Stimulated activated CD8-positive, alpha-beta memory T cell treated with anti-CD3 and anti-CD28 coated beads, Interleukin-4, amount 100 ng/mL, for 1 hour (primary cell): ENCODE measurements at places on chromosomes 11 and 22.

- no peak for DNase-seq
Observed at GRCh38 chr11:109526931-109527330, 104.9 kb downstream of the C11orf87 start.

DNA sequence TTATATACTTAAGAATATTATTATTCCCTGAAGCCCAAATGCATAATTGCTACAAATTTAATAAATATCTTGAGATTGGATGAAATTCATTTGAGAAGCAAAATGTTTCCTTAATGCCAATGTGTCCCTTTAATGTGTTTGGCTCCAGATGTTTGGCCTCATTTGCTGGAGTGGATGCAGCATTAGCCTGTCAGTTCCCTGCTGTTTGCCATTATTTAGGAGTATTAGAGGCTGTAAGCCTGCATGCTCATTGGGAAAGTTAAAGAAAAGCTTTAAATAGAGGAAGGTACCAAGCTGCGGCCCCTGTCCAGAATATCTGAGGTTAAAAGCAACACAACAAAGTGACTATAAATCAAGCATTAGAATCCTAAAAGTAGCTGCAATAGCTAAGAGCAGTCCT lies 54.8 kb upstream of the PITPNB start:
- no peak for DNase-seq

DNA sequence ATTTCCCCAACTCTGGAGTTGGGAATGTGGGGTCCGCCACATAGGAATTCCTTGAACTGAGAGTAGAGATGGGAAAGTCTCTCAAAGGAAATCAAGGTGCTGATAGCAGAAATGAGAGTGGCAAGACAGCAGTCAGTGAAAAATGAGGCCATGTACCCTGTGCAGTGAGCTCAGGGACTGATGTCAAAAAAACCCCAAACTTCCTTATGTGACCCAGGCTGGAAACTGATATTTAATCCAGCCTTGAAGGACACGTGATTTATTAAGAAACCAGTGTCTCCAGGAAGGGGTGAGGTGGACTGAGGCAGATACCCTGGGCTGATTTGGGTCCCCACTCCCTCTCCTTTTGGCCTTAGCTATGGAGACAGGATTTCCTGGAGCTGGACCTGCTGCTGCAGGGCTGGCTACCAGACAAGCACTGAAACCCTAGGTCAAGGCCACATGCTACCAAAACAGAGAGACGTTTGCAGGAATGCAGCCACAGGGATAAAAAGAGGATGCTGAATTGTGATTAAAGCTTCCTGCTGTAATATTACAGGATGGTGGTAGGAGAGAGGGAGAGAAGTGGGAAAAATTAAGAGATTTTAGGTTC lies 25.3 kb upstream of the FCHSD2 start:
- no peak for DNase-seq

- no peak for DNase-seq
Observed at GRCh38 chr22:25987948-25988347, 181.3 kb upstream of the SEZ6L start.

DNA sequence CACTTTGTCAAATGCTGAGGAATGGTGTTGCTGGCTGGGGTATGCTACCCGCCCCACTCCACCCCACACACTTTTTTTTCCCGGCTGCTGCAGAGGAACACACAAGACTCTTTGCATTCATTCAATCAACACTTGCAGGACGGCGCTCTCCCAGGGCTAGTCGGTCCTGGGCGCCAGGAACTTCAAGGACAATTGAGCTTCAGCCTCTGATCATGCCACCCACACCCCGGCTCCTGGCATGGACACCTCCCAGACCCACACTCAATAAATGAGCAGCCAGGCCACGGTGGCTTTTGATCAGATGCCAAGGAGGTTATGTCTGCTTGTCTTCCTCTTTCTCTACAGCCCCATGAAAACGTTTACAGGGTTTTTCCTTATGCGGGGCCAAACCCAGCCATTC lies 19.8 kb downstream of the TPST2 start:
- no peak for DNase-seq

DNA sequence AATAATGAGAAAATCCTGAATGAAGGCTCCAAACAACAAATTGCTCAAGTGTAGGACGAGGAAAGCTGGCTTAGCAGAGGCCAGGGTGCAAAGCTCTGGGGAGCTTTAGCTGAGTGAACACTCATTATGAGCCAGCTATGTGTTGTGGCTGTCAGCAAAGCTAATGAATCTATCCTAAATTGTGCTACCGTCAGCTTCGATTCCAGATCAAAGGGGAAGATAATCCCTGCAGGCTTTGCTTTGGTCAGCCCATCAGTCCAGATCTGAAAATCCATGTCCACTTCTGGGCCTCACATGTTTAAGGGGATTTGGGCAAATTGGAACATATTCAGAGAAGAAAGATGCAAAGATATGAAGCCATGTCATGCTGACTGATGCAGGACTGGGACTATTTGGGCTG lies 180.9 kb upstream of the ZBED5 start:
- DNase-seq = no peak

DNA sequence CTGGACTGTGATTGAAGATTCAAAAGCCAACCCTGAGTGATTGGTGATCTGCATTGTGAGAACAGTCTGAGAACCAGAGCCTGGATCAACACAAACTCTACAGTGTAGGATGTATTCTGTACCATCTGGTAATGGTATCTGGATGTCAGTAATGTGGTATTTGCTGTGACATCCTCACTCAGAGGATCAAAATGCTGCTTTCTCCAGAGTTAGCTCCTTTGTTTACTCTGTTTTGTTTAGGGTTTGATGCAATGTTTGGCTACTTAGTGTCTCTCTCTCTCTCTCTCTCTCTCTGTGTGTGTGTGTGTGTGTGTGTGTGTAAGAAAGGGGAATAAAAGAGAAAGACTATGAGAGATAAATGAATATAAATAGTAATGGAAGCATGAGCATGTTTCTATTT lies 24.3 kb downstream of the CASP4 start:
- DNase-seq = no peak

DNA sequence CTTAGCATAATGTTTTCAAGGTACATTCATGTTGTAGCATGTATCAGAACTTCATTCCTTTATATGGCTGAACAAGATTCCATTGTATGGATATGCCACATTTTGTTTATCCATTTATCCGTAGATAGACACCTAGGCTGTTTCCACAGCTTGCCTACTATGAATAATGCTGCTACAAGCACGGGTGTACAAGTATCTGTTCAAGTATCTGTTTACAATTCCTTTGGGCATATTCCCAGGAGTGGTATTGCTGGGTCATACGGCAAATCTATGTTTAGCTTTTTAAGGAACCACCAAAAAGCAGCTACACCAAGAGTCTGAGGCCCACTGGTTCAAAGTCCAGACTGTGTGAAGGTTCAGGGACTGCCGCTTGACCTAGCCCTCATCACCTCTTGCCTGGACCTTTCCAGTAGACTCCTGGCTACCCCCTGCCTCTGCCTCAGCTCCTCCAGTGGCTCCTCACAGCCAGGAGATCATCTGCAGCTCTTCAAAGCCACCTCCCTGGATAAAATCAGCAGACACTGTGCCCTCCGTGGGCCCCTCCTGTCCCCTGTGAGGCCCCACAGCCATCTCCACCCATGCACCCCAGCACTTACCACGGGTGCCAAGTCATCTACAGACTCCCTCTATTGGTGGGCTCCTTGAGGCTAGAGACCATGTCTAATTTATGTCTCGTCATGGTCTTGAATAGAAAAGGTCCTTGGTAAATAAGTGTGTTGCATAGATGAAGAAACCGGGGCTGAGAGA lies 160.3 kb downstream of the MN1 start:
- no peak for DNase-seq

DNA sequence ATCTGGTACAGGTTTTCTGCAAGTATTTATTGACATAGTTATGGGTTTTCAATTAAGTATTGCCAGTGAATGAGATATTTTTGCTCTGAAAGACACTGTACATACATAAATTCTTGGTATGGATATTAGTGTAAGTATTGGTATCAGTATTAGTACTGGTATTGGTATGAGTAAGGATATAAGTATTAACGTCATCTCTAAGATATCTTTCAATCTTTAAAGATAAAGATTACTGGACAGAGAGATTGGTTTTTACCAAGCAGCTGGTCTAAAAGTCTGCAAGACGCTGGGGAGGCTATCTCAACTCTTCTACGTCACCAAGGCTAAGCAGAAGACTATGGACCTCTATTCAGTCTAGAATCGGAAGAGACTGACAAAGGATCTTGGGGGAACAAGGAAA lies 234.5 kb downstream of the NXPE2 start:
- no peak for DNase-seq

DNA sequence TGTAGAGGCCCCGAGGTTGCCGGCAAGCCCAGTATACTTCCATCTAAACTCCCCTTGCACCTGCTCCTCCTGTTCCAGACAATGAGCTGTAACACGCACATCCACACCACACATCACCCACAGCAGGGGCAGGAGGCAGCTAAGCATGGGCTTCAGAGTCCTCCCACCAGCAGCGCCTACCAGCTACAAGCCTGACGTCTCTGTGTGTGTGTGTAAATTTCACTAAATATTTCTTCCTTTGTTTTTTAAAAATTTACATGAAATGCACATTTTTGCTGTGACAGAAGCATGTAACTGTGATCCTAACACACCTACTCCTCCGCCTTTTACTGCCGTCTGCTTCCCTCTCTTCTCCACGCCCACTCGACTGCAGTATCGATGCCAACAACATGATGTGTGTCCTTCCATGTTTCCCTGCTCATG lies 29.4 kb upstream of the PACSIN2 start:
- no peak for DNase-seq

DNA sequence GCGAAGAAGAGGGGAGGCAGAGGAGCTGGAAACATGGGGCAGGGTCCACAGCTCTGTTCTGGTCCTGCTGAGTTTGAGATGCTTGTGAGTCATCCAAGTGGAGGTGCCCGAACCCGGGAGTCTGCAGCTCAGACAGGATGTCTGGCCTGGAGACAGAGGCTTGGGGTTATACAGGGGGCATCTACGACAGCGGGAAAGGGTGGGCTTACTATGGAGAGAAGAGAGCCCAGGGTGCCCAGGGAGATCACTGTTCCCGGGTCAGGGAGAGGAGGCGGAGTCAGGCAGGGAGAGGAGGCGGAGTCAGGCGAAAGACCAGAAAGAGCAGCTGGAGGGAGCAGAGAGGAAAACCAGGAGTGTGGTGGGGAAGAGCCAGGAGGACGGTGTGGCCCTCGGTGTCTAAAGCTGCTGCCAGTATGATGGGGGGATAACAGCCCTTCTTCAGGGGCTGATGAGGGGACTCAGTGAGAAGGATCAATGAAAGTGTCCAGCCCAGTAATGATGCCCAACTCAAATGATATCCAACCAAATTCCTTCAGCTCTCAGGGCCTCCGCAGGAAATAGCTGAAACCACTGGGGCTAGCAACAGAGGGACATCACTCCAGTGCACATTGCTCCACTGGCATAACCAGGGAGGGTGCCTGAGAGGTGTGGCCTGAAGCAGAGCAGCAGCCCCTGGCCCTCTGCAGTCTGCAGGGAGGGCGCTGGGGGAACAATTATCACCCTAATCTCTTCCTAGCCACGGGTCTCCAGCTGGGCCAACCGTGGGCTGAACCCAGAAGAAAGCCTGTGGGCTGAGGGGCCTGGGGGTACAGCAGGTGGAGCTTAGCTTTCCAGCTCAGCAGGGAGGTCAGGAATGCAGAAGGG lies 2.6 kb upstream of the LTBP3 start:
- DNase-seq = no peak

DNA sequence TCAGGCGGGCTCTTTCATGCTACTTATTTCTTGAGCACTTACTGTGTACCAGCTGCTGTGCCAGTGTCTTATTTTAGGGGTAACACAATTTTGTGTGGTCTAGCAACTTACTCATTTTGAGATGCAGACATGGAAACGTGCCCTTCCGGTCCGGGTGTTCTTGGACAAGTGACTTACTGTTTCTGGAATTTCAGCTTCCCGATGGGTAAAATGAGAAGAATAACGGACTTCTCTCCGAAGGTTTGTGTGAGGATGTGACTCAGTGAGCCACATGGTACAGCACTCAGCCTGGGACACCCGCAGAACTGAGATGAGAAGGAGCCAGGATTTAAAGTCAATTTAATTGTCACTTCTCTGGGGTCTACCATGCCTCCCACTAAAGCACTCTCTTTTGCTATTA lies 114.5 kb upstream of the SYT13 start:
- DNase-seq = no peak

DNA sequence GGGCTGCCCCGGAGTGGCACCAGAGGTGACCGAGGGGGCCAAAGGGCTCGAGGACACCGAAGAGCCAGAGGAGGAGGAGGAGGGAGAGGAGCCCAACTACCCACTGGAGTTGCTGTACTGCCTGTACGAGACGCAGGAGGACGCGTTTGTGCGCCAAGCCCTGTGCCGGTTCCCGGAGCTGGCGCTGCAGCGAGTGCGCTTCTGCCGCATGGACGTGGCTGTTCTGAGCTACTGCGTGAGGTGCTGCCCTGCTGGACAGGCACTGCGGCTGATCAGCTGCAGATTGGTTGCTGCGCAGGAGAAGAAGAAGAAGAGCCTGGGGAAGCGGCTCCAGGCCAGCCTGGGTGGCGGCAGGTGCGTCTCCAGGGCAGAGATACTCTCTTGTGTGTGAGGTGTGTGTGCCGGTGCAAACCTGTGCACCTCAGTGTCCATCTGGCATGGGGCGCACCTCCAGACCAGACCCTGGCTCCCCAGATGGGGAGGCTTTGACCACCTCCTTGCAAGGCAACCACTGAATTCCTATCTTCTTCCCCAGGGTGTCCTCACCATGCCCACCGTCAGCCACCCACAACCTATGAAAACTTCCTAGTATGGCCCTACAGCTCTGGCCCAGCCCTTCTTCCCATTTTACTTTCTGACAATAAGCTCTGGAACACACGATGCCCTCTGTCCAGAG lies 3.4 kb downstream of the NLRP6 start:
- DNase-seq = no peak

GRCh38 chr11:6405052-6405667 lies 13.7 kb downstream of the APBB1 start:
- DNase-seq = no peak

DNA sequence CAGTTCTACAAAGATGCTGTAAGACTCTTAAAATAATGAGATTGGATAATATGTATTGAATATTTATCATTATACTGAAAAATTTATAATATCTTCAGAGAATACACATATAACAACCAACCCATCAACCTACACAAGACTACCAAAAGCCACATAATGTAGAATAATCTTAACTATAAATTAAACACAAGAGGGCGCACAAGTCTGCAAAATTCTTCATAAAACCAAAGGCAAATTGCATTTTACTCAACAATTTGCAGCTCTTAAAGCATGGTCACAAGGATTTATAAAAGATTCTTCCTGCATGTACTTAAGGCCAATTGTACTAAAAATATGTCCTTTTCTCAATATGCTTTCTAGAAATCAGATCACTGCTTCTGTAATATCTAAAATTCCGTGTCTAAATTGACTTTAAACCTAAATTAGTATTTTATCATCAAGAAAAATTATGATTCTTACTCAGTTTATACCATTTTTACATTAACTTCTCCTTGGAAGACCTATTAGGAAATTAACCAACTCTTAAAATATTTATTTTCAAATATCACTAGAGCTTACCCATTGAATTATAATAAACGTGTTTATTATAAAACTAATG lies 79.0 kb downstream of the TTC28 start:
- DNase-seq = no peak

- no peak for DNase-seq
Observed at GRCh38 chr11:27397624-27398399, 34.8 kb upstream of the CCDC34 start.
